ENCODE measurements at places on chromosomes 1 and 21.

DNA sequence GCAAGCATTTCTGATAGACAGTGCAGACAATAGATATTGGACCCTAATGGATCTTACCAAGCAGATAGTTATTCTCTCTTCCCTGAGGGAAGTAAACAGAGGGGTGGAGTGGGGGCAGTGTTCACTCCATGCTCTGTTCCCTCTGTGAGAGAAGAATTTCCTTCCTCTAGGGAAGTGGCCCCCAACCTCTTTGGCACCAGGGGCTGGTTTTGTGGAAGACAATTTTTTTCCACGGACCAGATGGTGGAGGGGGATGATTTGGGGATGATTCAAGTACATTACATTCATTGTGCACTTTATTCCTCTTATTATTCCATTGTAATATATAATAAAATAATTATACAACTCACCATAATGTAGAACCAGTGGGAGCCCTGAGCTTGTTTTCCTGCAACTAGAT lies 459.9 kb downstream of the ADGRL2 start:
- DNase-seq = no peak

DNA sequence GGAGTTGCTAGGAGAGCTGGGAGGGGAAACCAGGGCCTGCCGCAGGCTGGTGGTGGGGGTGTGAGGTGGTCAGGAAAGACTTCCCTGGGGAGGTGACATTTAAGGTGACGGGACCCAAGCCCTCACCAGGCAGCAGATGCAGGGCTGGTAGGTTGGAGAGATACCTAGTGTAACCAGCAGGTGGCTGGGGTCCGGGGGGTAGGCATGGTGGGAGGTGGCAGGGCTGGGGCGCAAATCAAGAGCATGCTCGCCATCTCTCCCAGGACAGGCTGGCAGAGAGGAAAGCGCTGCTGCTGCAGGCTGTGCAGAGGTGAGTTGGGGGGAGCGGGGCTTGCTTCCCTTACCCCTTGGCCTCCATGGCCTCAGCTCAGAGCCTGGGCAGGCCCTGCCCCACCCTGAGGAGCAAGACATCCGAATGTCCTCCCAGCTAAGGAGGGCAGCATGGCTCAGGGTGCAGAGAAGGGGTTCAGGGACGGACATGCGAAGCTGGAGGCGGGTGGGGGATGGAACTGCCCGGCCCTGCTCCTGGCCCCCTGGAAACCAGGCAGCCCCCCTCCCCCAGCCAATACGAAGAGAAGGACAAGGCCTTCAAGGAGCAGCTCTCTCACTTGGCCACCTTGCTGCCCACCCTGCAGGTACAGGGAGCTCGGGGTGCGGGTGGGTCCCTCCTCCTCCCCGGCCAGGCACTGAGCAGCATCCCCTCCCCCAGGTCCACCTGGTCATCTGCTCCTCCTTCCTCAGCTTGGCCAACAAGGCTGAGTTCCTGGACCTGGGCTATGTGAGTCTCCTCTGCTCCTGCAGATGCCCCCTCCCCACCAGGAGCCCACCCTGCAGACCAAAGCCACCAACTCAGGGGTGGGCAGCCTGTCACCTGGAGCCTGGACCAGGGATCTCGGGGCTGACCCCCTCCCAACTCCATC lies 4.0 kb downstream of the RNF207 start:
- no peak for DNase-seq

DNA sequence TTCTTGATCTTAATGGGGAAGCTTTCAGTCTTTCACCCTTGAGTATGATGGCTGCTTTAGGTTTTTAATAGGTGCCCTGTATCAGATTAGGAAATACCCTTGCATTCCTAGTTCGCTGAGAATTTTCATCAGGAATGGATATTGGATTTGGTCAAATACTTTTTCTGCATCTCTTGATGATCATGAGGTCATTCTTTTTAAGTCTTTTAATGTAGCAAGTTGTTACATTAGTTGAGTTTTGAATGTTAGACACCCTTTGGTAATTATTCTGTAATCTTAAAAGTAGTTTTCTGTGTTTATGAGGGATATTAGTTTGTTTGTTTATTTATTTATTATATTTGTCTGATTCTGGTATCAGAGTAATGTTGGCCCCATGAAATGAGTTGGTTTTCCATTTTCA lies 22.5 kb downstream of the MAN1A2 start:
- DNase-seq = no peak

DNA sequence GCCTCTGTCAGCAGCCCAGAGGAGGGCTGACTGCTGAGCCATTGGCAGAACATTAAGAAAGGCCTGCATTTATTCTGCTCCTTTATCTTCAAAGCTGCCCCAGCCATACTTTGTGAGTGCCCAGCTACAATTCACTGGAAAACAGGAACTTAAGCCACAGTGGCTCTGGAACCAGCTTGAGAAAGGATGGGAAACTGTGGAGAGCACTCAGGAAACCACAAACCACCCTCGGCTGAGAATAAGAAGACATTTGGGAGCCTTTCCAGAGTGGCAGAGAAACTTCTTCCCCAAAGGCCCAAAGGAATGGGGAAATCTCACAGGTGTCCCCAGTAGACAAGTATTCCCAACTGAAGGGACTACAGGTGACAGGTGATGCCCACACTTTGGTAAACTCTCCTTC lies 1.8 kb downstream of the LAMB3 start:
- no peak for DNase-seq

DNA sequence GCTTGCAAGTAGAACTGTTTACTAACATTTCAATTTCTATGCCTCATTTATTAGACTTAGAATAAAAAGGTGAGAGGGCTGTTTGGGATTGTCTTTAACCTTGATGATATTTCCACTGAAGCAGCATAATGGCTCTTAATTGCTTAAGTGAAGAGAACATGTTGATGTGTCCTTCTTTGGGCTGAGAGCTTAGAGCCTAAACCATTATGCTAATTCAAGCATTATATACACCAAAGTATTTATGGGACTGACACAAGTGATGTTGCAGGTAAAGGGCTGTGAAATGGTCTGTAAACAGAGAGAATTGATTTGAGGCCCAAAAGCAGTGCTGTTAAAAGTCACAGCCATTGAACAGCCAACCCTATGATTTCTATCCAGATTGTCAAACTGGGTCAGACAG lies 113.9 kb downstream of the ATG4C start:
- DNase-seq = no peak

Data from activated T-cell treated with anti-CD3 and anti-CD28 coated beads for 1 hour (primary cell).